Activated CD4-positive, alpha-beta T cell treated with anti-CD3 and anti-CD28 coated beads, Interleukin-2, amount 50 U/mL, for 4 hours (primary cell): ENCODE measurements at places on chromosomes 7 and 10.
A peak's percentile ranks its signal among the peaks of the same experiment; 100 is the strongest.

GRCh38 chr7:39892361-39892760 lies 57.7 kb upstream of the CDK13 start:
- no peak for DNase-seq

- no peak for DNase-seq
Observed at GRCh38 chr7:129047761-129048160, 7.2 kb downstream of the TNPO3 start.

DNA sequence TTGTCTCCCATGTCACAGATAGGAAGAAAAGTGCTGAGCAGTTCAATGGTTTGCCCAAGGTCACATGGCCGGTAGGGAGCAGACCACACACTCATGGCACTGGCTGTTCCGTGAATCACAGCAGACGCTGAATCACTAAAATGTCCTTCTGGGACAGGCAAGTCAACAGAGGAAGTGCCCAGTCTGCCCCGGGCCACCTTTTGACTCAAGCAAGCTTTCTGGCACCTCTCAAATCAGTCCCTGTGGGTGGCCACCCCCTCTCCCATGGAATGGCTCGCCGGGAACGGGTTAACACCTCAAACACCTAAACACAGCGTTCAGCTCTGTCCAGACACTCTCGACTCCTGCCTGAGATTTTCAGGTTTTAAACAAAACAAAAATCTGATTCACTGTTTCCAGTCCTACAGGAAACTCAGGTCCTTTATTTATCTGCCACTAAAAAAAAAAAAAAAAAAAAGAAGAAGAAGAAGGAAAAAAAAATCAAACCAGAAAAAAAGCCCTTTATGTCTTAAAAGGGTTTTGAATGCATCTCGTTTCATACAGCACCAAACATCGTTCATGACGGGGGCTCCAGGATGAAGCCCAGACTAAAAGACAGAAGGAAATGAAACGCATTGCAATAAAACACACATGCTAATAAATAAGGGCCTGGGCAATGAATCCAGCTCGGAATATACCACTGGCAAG lies 15.5 kb downstream of the CARD11 start:
- peak; percentile 33 for DNase-seq

DNA sequence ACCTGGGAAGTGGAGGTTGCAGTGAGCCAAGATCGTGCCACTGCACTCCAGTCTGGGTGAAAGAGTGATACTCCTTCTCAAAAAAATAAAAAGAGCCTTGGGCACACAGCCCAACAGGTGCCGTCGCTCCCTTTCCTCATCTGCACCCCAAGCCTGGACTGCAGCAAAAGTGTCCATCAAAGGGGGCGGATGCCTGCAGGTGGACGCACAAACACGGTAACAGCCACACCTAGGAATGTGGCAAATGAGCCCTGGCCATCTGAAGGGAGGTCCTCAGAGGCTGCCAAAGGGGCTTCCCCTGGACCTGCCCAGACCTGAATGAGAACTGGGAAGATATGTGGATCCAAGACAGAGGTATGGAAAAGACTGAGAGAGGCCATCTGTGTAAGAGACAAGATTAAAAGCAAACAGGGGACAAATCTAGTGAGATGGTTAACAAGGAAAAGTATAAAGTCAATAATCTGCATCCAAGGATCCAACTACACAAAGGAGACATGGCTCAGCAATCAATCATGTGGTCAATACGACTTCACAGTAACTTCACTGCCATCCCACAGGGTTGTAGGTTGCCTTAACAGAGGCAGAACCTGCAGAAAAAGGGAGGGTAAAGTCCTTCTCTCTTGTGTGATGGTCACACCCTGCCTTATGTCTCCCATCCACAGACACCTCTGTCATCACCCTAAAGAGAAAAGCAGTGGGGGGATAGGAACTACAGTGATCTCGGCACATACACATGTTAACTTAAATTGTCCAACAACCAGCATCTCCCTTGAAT lies 25.4 kb downstream of the DRGX start:
- no peak for DNase-seq

DNA sequence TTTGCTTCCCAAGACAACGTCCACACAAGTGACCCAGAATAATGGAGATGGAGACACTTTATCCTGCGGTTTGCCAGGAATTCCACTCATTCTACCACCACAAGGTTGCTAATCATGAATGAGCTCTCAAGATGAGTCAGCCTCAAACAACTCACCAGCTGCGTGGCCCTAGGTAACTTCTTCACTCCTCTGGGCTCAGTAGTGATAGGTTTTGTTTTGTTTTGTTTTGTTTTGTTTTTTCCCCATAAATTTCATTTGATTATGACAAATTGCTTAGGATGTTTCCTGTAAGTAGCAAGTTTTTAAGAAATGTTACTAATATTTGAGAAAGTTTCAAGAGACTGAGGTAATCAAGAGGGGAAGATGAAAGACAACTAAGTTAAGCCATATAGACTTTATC lies 286.8 kb downstream of the PARD3 start:
- no peak for DNase-seq

DNA sequence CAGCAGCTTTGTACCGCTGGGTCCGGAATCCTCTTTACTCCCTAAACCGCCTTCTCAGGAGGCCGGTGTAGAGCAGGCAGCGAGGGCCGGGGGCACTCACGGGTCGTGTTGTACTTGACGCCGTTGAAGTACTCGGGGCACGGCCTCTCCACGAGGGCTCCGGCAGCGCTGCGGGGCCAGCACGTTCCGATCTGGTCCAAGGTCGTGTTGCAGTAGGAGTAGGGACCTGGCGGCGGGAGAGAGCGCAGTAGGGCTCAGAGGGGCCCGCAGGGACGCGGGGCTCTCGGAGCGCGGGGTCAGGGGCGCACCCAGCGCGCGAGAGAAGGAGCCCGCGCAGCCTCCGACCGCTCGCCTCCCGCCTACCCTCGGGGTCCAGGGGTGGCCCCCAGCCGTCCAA lies 443 bp downstream of the CRHR2 start:
- no peak for DNase-seq

DNA sequence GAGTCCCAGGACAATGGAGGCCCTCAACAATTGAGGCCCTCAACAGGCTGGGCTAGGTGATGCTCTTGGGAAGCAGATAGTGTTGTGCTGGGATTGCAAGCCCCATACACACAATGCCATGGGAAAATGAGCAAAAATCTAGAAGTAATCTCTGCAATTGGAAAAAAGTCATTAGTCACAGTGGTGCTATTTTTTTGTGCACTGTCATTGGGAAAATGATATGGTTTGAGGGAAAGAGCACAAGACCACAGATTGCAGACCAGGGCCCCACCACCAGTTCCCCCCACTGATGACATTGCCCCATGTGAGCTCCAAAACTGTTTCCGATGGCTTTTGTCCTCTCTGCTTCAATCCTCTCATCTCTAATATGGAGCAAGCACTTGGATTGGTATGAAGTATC lies 1.9 kb downstream of the KCTD7 start:
- DNase-seq: no peak

GRCh38 chr7:135168001-135168400 lies 2.5 kb downstream of the CYREN start:
- DNase-seq: no peak

DNA sequence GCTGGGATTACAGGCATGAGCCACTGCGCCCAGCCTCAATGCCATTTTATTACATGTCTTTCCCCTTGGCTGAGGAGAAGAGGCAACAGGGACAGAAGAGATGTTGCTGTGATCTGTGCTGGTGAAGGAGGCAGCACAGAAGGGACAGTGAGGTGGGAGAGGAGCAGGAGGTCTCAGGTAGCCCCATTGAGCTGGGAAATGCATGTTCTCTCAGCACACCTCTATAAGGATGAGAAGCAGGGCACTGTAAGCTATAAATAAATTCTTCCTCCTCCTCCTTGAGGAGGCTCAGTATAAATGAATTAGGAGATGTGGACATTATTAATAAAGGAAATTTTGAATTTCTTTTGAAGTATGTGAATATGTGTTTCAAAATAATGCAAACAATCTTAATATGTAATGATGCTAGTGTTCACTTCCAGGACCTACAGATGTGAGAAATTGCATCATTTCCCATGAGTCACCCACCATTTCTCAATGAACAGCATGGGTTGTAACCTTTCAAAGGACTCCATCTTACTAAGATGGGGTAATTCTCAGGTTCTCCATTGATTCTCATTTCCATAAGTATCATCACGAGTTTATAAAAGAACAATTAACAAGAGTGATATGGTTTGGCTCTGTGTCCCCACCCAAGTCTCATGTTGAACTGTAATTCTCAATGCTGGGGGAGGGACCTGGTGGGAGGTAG lies 88.9 kb upstream of the ODAD2 start:
- no peak for DNase-seq

GRCh38 chr7:9835199-9835598 lies 1138.5 kb upstream of the PHF14 start:
- DNase-seq: no peak

- no peak for DNase-seq
Observed at GRCh38 chr7:139183878-139184338, 47.1 kb upstream of the UBN2 start.

GRCh38 chr10:10032991-10033390 lies 984.7 kb upstream of the CELF2 start:
- DNase-seq: no peak

DNA sequence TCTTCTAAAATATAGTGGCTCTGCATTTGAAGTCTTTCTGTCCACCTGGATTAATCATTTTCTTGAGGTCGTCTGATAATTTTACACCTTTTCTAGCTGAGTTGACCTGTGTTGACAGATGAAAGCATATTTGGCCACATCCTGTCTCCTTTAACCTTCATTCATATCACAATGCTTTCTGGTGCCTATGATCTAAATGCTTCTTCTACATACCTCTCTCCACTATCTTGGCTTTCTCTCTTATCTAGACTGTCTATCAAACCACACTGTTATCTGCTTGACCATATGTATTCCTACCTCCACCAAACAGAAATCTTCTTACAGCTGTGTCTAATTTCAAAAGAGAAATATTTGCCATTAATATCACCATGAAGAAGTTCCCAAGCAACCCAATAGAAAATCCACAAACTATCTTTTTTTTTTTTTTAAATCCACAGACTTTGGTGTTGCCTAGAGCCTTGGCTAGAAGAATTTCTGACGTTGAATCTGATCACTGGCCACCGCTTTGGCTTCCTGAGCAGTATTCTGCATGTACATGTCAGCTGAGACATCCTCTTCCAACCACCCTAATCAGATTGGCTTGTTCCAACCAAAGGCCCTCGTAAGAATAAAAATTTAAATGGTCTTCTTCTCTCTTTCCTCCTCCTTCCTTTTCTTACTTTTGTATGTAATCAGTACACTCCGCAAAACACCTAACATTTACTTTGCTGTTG lies 66.3 kb upstream of the SP4 start:
- DNase-seq: no peak

DNA sequence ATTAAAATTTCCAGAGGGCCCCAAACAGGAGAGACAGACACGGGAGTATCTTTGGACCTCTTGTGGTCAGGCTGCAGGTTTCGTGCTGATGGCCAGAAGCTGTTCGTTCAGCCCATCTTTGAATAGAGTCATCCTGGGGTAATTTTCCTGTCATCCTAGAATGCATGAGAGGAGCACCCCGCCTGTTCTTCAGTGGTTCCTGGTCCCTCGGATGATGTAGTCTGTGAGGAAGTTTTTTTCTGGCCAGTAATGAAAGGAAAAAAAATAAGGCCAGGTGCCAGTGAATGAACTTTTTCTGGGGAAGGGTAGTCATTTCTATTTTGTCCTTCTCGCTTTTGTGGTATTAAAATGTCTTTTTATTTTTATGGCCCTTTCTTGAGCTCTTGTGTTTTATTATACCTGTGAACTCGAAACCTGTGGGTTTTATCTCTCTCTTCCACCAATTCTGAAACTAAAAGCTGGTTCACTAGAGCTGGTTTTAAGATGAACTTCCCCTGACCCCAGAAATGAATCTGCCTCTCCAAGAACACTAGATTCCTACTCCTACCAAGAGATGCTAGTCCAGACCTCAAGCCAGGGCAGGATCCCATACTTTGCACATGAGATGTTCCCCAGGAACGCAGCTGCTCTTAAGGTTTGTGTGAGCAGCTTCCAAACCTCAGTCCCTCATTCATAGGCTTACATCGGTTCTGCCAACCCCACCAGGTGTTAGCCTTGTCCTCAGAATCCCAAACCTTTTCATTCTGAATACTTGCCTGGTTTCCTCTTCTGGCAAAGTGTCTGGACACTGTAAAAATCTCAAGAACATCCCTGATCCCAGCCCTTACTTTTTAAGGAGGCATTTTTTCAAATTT lies 15.4 kb upstream of the MEST start:
- no peak for DNase-seq

- DNase-seq: no peak
Observed at GRCh38 chr10:14380746-14381145, 50.0 kb upstream of the FRMD4A start.

DNA sequence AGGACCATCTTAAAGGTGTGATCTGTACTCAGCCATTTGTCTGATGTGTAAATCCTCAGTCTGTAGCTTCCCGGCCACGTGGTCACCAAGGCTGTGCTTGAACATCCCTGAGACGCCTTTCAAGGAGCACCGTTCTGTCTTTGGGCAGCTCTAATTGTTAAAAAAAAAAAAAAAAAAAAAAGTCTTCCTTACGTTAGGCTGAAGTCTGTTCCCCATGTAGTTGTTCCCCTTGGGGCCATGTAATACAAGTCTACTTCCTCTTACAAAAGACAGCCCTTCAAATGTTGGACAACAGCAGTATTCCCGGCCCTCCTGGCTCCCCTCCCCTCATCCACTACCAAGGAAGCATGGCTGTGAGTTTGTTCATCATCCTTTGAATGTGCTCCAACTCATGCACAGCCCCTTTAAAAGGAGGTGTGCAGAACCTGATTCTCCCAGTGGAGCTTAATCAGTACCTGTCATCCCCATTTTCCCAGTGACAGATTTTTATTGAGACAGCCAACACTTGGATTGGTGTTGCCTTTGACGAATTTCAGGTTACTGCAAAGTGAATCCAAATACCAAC lies 392.2 kb upstream of the GALNT17 start:
- no peak for DNase-seq

- no peak for DNase-seq
Observed at GRCh38 chr10:4111643-4112042, 326.6 kb upstream of the KLF6 start.

GRCh38 chr7:65925040-65925439 lies 52.2 kb downstream of the VKORC1L1 start:
- no peak for DNase-seq

DNA sequence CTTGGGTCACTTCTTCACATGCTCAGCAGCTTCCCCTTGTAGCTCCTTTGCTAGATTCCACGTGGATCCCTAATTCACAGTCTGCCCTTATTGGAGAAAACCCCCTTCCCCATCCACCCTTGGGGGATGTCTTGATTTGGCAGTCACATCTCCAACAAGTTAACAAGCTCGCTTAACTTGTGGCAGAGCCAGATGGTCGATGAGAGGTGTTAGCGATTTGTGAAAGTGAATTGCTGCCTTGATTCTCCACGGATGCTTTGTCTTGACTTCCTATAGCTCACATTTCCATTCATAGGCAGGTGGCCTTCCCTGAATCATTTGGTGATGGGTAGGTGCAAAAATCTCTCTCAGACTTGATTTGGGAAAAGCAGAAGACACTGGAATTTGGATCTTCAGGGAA lies 387.9 kb downstream of the TCERG1L start:
- DNase-seq: no peak

DNA sequence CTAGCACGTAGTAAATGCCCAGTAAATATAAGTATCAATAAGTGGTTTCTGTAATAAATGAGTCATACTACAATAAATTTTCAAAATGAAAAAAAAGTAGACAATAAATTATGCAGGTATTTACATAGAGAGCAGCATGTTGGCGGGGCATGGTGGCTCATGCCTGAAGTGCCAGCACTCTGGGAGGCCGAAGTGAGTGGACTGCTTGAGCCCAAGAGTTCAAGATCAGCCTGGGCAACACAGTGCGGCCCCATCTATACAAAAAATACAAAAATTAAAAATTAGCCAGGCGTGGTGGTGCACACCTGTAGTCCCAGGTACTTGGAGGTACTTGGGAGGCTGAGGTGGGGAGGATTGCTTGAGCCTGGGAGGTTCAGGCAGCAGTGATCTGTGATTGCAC lies 509.3 kb upstream of the KLF6 start:
- DNase-seq: no peak

GRCh38 chr10:130345728-130346127 lies 209.5 kb downstream of the GLRX3 start:
- no peak for DNase-seq
